ENCODE measurements at places on chromosomes 16 and 17.

- no peak for DNase-seq
Observed at GRCh38 chr16:5706211-5706610, 608.6 kb upstream of the EEF2KMT start.

DNA sequence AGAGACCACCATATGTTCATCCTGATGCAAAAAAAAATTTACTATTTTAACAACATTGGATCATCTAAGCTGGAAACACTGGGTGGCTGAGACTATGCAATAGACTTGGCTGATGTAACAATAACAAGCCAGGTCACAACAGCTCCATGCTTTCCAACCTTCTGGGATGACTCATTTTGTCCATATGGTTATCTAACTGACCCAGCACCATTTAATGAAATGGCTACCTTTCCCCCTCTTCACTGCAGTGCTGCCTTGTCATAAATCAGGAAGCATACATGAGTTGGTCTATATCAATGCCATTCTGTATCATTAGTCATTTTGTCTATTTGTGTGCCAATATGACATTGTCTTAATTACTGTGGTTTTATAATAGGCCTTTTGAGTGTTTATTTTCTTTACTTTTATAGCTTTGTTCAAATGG is 217.6 kb upstream of the KCNJ16 start:
- DNase-seq, result peak; percentile 88

DNA sequence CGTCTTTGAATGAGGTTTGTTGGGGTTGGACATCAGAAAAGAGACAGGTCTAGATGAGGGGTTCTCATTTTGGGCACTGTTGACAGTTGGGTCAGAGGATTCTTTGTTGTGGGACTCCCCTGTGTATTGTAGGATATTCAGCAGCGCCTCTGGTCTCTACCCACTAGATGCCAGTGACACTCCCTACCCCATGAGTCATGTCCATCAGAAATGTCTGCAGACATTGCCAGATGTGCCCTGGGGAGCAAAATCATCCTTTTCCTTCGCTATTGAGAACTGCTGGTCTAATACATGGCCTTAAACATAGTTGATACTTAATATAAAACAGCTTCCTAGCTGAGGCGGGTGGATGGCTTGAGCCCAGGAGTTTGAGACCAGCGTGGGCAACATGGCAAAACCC is 3.1 kb downstream of the ABAT start:
- peak; percentile 48 for DNase-seq

DNA sequence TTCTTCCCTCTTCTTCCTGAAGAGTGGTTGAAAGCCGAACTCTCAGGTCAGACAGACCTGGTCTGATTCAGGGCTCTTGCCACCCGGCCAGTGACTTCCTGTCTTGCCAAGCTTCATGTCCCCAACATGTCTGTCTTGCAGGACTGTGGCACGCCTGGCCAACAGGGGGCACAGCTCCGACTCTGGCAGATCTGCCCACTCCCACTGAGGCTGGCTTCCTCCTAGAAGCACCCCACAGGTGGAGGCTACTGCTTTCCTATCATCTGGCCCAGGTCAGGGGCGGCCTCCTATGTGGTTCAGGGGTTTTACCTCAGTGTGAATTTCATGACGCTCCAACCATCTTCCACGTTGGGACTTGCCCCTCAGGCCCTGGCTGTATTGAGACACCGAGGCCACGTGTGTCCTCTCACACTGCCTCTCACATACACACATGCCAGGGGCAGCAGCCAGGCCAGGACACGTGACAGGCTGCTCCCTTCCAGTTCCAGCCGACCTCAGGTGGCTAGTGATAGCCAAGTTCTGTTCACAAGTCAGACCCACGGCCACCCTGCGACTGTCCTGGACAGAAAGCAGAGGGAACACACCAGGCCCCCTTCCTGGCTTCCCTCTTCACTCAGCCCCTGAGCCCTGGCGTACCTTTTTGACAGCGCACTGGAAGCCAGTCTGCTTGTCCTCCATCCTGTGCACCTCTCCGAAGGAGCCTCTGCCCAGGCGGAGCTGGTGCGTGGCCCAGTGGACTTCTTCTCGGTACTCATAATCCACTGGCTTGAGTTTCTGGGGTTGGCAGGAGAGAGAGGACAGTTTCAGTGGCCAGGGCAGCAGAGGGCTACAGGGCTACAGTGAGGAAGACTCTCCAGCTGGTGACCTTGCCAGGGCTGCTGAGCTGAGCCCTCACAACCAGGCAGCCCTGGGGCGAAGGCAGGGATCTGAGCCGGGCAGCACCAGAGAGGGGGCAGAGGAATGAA is 22.6 kb upstream of the SPATA32 start:
- DNase-seq, result no peak

GRCh38 chr17:33039874-33040273 is 48.2 kb downstream of the SPACA3 start:
- peak; percentile 84 for DNase-seq

DNA sequence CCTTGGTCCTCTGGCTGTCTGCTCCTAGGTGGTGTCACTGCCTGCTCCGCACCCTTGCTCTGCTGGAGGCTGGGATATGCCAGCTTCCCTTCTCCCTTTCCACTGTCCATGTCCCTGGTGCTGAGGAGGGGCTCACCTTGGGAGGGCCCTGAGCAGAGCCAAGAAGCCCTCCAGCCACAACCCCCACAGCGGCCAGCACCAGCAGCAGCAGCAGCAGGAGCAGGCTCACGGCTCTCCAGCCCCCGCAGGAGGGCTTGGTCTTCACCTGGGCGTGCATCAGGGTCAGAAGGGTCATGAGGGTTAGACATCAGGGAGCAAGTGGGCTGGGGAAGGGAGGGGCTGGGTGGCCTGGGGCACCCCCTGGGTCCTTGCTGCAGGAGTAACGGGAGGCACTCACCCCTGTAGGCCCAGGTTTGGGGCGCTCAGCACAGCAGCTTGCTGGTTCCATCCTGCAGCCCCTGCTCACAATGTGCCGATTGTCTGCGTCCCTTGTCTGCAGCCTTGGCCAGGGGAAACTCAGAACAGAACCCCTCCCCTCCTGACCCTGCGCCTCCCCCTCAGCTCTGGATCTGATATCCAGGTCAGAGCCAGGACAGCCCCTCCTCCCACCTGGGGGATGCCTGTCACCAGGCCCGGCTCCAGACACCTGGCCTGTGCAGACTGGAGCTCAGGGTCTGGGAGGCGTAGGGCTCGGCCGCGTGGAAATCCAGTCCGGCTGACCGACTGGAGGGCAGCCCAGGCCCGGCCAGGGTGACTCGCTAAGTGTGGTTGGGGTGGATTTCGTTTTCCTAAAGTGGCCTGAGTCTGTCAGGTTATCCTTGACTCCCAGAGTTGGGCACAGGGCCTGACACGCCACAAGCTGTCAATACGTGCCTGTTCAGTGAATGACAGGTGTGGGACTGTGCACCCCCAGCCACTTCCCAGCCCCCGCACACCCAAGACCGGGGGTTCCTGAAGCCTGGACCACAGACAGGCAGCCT is at the start of gene BRICD5:
Gene BRICD5 (minus strand): TSS at position 478 of the 980 bp plus-strand sequence. CDS start 30 bp downstream, at position 448.
- DNase-seq, result no peak
